NAMALWA (cell line): ENCODE measurements at places on chromosomes 4 and X.
A peak's percentile ranks its signal among the peaks of the same experiment; 100 is the strongest.

DNA sequence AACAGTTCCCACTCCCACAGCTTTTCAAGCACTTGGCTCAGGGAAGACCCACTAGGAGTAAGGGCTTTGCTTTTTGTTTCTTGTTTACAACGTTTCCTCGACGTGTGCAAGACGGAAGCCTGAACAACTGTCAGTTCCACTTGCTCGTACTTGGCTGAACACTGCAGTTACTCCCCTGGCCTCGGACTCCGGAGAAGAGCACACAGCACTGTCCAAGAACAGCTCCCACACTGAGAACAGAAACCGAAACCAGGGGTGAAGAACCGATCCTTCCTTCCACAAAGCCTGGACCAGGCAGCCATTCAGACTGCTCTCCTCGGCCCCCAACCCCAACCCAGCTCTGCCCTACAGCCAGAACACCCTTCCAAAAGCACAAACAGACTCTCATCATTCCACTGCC lies 25.5 kb downstream of the IRF2 start:
- DNase-seq = no peak

DNA sequence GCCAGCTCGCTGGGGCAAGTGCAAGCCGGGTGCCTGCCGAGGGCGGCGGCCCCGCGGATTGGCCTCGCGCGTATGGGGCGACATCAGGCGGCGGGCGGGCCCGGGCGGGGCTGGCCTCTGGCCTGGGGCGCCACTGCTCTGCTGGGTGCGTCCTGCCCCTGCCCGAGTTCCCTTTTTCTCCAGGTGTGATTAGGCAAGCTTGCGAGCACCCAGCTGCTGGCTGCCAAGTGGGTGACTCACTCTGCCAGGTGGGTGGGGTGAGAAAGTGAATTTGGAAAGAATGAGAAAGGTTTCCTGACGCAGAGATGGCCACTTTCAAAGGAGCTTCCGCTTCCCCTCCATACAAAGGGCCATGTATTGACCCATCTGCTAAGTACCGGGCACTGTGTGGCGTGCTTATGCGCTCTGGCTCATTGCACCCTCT lies 32.5 kb downstream of the FGFBP1 start:
- no peak for DNase-seq

DNA sequence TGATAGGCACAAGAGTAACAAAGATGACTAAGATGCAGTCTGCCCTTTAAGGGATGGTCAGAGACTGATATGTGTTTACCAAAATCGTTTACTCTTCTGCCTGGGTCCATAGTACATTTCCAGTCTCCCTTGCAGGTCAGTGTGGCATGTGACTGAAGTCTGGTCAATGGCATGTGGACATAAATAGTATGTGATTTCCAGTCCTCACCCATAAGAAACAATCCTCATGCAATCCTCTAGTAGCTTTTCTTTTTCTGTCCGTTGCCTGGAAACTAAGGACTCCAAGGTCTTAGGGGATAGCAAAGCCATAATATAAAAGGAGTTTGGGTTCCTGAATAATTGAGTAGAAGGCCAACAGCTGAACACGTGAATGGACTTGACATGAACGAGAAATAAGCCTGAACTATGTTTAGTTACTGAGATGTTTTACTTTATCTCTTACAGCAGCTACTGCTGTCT lies 1.1 kb downstream of the SLC9B2 start:
- no peak for DNase-seq

DNA sequence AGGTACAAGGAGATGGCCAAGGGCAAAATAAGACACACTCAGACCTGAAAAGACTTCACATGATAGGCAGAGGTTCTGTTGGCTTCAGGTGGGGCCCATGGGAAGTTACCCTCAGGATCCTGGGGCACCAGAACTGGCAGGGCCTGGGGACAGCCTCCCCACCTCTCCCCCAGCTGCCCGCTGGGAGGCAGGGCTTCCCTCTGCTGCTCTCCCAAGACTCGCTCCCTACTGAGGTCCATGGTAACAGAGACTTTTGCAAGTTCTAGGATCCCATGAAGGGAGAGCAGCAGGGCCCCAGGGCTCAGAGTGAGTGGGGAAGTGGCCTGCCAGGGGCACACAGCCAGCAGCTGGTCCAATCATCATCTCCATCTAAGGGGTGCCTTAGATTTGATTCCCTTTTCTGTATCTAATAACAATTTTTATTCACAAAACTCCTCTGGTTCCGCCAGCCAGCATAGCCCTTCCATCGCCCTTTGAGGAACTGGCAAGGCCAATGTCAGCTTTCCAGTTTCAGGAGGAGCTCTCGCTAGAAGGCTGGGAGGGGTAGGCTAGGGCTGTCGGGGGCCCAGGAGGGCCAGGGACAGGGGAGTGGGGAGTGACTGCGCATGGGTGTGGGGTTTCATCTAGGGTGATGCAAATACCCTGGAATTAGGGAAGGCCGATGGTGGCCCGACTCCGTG lies 78.2 kb downstream of the SLC2A9 start:
- DNase-seq = no peak

DNA sequence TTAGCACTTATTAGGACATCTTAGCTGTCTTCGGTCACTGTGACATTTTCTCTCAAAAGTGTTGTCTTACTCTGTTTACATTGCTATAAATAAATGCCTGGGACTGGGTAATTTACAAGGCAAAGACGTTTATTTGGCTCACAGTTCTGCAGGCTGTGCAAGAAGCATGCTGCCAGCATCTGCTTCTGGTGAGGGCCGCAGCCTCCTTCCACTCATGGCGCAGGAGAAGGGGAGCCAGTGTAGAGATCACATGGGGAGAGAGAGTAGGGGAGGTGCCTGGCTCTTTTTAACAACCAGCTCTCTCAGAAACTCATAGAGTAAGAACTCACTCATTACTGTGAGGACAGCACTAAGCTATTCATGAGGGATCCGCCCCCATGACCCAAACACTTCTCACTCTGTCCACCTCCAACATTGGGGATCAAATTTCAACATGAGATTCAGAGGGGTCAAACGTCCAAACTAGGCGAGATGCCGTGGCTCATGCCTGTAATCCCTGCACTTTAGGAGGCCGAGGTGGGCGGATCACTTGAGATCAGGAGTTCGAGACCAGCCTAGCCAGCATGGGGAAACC lies 43.5 kb upstream of the HERC6 start:
- no peak for DNase-seq

GRCh38 chr4:71377561-71377960 lies 38.7 kb downstream of the SLC4A4 start:
- no peak for DNase-seq

- no peak for DNase-seq
Measured at GRCh38 chr4:37604461-37604860, 81.7 kb downstream of the RELL1 start.

- no peak for DNase-seq
Measured at GRCh38 chr4:137909529-137910309, 332.4 kb downstream of the SLC7A11 start.

DNA sequence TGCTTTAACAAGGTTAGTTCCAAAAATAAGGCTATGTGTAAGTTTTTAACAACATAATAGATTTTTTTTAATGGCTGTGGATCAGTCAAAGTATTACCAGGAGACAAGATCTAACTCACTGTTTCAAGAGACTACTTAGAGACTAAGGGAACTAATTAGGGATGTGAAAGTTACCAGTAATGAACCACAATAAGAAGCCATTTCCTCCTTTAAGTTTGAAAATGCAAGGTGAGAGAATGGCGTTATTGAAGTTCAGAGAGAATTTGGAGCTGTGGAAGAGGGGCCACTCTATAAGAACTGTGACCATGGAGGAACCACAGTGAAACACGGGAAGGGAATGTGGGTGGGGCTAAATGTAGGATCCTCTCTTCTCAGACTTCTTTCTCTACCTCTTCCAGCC lies 624.2 kb downstream of the GLUD2 start:
- DNase-seq = no peak

GRCh38 chrX:115898382-115899001 lies 272.1 kb upstream of the AGTR2 start:
- DNase-seq = peak; percentile 68

DNA sequence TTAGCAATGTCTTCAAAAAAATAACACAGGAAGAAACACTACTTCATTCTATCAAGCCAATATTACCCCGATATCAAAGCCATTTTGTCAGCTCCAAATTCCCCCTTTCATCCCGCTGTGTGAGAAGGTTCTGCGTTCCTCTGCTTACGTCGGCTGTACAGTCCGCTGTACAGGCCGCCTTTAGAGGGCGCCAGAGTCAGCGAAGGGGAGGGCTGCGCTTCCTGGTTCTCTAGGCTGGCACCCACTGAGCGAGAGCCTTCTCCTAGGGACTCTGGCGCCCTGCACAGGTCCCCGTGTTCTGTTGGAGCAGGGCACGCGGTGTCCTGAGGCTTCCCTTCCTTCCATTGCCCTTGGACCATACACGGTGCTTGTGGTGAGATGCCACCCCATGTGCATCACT lies 25.3 kb upstream of the CT45A1 start:
- DNase-seq = peak; percentile 22

- DNase-seq = no peak
Measured at GRCh38 chr4:31467781-31468180, 747.6 kb downstream of the PCDH7 start.

- DNase-seq = no peak
Measured at GRCh38 chr4:7822877-7823276, 116.8 kb downstream of the AFAP1 start.

GRCh38 chr4:92236877-92237276 lies 66.9 kb upstream of the GRID2 start:
- DNase-seq = no peak

GRCh38 chr4:142243255-142243654 lies 602.8 kb downstream of the INPP4B start:
- DNase-seq = no peak

- no peak for DNase-seq
Measured at GRCh38 chrX:118772051-118772450, 44.6 kb downstream of the IL13RA1 start.

- no peak for DNase-seq
Measured at GRCh38 chrX:6558979-6559378, 24.1 kb upstream of the VCX3A start.

DNA sequence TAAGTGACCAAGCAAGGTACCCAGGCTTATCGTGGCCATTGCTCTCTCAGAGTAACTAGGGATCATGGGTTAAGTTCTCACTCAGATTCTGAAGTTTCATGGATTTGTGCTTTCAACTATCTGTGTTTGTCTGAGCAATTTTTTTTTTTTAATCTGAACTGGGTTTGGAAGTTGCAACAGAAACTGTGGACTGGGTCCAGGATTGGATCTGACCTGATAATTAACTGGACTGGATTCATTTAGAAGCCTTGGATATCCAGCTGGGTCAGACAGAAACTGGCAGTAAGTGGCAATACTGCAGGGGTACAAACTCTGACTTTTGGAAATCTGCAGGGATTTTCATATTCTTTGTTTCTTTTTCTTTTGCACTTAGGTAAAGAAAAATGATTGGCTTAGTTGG lies 38.7 kb upstream of the FGF2 start:
- DNase-seq = no peak

DNA sequence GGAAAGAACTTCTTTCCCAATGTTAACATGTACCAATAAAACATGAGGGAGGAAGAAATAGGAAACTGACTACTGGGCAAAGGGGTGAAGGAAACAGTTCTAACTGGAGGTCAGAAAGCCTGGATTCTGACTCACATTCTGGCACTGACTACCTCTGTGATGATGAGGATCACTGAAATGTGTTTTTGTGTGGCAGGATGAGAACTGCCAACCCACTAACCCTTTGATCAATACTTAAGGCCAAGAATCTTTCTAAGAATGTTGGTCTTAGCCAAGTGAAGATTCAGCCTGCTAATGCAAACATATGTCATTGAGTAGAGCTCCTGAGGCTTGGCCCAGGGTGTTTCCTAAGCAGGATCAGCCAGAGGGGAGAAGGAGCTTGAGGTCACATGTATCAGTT lies 4.6 kb downstream of the ALAS2 start:
- no peak for DNase-seq

DNA sequence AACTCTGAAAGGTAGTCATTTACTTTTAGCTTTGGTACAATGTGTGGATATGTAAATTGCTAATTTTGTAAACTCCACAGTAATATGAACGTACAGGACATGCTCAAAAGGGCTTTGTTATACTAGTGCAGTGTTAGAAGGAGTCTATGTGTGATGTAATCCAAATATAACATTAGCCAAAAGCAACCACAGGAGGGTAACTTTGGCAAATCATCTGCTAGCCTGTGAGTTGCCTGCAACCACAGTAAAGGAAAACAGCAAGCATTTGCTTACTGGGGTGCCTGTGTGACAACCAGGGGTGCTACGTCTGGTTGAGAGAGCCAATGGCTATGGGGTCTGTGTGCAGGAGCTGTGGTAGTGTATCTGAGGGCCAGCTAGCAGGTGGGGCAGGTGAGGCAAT lies 245.8 kb downstream of the ADAMTS3 start:
- DNase-seq = no peak

- no peak for DNase-seq
Measured at GRCh38 chrX:57178605-57179004, 41.4 kb upstream of the SPIN2A start.

DNA sequence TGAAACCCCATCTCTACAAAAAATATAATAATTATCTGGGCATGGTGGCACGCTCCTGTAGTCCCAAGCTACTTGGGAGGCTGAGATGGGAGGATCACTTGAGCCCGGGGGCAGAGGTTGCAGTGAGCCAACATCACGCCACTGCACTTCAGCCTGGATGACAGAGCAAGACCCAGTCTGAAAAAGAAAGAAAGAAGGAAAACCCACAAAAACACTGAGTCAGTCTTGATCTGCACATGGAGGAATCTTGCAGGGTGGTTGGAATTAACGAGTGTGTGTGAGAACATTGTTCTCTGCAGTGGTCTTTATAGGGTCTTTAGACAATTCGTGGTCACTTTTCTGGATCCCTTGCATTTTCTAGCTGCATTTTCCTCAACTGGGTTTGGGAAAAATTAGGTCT lies 23.2 kb downstream of the ADD1 start:
- DNase-seq = no peak

DNA sequence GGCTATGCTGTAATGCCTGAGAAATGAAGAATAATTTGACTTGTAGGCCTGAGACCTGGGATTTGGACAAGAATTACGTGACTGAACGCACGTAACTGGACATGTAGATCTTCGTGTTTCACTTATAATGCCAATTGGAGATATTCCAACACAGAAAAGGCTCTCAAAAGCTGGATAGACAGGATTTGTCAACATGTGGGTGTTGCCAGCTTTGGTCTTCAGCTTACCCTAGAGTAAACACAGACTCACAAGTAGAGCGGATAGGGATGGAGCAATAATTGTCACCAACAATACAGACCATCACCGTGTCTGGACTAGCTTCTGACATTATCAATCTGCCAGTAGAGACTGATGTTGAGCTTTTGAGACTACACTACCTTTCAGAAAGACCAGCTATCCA lies 1511.0 kb upstream of the ADGRL3 start:
- no peak for DNase-seq

DNA sequence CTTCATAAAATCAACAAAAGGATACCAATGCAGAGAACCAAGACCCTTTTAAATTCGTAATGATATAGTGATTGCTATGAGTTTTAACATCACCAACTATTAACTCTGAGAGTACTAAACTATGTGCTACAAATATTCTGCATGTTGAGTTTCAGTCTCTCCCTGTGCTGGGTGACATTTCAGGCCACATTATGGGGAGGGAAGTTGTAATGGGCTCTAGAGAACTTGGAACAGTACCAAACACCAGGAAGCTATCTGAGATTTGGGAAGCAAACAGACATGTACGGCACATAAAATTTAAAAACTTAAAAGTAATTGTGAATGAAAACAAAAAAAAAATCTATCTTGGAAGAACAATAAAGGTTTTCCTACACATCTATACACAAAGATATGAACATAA lies 59.6 kb upstream of the PRSS48 start:
- no peak for DNase-seq
